Immature natural killer cell (primary cell): ENCODE measurements at places on chromosomes 4 and X. TPM values are rescaled to one million over a fixed set of nuclear protein-coding genes. Genes with fewer than 3 reads are reported as not detected.

DNA sequence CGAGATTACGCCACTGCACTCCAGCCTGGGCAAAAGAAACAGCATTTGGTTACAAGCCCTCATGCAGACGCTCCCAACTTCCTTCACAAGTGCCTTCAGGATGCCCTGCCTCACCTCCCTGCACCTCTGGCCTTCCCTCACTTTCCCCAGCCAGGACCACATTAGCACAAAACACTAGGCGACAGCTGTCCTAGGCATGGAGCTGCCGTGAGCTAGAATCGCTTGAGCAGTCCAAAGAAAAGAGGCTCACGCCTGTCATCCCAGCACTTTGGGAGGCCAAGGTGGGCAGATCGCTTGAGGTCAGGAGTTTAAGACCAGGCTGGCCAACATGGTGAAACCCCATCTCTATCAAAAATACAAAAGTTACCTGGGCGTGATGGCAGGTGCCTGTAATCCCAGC is 15.8 kb downstream of the RNF212 start:
- DNase-seq = no peak

The FGF5 gene
- polyA plus RNA-seq = not detected

The CT45A2 gene
- polyA plus RNA-seq = not detected

The MND1 gene
- polyA plus RNA-seq = 0.82 TPM

GRCh38 chr4:179607003-179607402 is 2164.8 kb upstream of the AGA start:
- no peak for DNase-seq

DNA sequence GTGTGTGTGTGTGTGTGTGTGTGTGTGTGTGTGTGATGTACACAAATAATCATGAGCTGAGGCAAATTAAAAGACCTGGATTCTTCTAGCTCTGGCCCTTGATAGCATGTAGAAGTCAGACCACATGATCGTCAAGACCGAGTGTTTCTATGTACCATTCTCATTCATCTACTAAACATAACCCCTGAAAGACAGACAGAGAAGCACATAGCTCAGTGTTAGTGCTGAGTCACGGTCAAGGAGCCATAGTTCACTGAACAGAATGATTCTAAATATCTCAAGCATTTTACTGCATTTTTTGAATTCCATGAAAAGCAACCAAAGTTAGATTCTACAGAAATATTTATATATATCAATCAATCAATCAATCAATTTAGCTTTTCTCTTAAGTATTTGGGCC is 412.3 kb upstream of the CXorf51A start:
- no peak for DNase-seq
